ENCODE measurements at places on chromosomes 16 and 17.

- no peak for DNase-seq
These were observed 25.6 kb downstream of the GOSR2 start for GRCh38 chr17:46948544-46948943.

GRCh38 chr16:5220705-5221104 lies 123.1 kb upstream of the EEF2KMT start:
- no peak for DNase-seq

DNA sequence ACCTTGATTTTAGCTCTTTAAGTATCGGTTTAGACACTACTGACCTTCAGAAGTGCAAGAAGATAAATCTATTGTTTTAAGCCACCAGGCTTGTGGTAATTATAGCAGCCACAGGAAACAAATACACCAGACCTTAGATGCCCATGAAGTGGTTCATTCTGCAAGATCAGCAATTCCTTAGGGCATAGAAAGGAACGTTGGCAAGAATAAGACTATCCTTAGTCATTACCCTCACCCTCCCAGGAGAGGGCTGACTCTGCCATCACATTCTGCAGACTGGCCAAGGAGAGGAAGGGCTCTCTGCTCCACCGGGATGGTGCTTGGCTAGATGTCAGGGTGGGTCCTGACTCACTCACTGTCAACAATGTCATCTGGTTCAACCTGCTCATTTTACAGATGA lies 14.1 kb upstream of the NDEL1 start:
- no peak for DNase-seq

DNA sequence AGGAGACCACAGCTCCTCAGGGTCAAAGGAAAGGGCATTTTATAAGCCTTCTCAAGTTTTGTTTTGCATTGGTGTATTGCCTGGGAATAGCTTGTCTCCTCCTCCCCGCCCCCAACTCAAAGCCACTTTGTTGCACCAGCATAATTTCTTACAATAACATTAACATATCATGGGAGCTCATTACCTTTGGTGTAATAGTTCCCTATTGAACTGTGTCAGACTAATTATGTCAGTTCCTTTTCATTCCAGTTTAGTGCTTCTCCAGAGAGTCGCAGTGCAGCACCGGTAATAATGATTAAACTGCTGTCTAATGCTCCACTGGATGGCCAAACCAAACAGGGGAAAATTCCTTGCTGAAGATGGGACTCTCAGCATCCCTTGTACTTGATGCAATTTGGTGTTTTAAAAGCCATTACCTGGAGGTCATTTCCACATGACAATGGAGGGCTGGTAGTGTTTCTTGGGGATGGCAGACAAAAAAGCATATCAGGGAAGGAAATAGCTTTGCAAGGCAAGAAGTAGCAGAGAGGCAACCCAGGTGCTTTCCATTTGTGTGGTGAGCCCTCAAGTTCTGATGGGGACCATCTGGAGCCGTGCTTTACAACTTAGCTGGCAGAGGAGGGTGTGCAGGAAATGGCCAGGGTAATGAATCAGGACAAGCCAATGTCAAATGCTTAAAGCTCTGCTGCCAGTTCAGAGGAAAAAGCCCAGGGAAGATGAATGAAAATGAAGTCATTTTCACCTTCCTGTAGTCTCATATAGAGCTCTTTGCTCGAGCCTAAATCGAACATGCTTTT lies 91.5 kb upstream of the NLRP1 start:
- no peak for DNase-seq

DNA sequence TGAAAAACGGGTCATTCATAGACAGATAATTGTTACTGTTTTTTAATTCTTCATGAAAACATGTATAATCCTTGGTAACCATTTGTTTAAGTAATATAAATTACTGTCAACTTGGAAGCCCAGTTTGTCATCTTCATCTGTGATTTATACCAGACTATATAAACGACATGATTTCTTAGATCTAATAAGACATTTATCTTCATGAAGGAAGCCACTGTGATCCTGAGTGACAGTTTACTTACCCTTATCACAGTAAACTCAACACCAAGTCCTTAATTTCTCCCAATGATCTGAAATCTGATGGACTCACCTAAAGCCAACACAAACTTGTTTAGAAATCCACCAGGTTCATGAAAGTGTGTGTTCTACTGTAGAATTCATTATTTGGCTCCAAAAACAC lies 91.3 kb downstream of the SKAP1 start:
- no peak for DNase-seq

- no peak for DNase-seq
These were observed 18.5 kb downstream of the C16orf82 start for GRCh38 chr16:27085182-27085581.

GRCh38 chr16:66474750-66475199 lies 47.7 kb downstream of the BEAN1 start:
- DNase-seq: peak; percentile 15

DNA sequence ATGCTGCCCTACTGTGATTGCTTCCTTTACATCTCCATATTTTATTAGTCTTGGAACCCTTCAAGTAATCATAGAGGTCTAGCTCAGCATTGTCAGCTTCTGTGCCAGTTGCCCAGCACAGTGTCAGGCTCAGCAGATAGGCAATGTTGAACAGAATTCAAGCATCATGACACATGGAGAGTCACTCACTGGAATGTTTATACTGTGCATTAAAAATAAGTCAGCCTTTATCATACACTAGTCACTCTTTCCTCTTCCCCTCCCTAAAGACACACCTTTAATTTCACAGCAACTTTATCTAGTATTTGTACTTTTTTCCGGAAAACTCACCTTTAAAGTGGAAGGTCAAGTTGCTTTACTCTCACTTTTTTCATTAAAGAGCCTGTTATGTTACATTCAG lies 253.8 kb upstream of the CDH11 start:
- no peak for DNase-seq

- DNase-seq: no peak
These were observed 9.8 kb upstream of the NR1D1 start for GRCh38 chr17:40110026-40110845.

DNA sequence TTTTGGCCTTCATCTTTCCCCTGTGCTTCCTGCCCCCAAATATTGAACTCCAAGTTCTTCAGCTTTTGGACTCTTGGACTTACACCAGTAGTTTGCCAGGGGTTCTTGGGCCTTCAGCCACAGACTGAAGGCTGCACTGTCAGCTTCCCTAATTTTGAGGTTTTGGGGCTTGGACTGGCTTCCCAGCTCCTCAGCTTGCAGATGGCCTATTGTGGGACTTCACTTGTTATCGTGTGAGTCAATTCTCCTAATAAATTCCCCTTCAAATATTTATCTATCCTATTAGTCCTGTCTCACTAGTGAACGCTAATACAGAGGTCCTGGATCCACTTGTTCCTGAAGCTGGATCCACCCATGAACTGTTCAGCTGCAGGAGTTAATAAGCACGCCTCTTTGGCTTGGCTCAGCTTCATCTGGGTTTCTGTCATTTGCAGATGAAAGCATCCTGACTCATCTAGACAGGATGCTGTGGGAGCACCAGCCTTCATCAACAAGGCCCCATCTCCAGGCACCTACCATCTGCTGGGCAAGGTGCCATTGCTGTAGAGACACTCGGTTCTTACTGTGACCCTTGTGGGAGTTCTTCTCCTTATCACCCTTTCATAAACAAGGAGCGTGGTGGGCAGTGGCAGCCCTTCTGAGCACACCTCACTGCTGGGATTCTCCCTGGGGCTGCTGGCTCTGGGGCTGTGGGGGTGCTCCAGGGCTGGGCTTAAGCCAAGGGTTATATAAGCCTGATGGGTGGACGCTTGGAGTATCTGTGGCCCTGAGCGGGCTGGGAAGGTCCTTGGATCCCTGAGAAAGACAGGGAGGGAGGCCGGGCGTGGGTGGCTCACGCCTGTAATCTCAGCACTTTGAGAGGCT lies 23.1 kb downstream of the LAT start:
- DNase-seq: peak; percentile 69

DNA sequence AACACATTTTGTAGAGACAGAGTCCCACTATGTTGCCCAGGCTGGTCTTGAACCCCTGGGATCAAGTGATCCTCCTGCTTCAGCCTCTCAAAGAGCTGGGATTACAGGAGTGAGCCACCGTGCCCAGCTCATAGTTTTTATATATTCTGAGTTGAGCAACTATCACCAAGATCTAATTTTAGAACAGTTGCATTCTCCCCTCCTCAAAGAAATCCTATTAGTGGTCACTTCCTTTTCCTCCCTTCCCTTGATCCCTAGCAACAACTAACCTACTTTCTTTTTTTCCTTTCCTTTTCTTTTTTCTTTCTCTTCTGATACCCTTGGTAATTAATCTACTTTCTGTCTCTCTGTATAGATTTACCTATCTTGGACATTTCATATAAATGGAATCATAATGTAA lies 61.5 kb upstream of the B4GALNT2 start:
- DNase-seq: no peak

DNA sequence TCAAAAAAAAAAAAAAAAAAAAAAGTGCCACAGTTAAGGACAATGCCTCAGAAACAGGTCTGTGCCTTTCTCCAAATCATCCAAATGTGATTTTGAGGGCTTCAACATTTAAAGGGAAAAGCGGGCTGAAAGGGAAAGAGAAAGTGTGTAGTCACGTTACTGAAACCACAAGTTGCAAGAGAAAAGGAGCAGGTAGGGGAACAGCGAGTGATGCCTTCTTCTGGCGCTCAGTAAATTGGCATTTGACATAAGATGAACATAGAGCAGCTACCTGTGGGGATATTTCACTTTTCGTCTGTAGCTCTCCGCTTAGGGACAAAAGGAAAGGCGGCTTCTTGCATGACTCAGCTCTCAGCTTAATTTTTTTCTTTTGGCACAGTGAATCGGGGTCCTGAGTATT lies 11.1 kb downstream of the CMTM2 start:
- no peak for DNase-seq

GRCh38 chr17:64920419-64921172 lies 1.3 kb upstream of the LRRC37A3 start:
- DNase-seq: no peak

GRCh38 chr17:76685366-76685765 lies 25.4 kb downstream of the MXRA7 start:
- DNase-seq: no peak

GRCh38 chr16:17374668-17375255 lies 96.0 kb downstream of the XYLT1 start:
- DNase-seq: no peak

- DNase-seq: no peak
These were observed 38.3 kb downstream of the CYB561 start for GRCh38 chr17:63407741-63408330.

GRCh38 chr17:5701381-5701780 lies 117.1 kb upstream of the NLRP1 start:
- no peak for DNase-seq

DNA sequence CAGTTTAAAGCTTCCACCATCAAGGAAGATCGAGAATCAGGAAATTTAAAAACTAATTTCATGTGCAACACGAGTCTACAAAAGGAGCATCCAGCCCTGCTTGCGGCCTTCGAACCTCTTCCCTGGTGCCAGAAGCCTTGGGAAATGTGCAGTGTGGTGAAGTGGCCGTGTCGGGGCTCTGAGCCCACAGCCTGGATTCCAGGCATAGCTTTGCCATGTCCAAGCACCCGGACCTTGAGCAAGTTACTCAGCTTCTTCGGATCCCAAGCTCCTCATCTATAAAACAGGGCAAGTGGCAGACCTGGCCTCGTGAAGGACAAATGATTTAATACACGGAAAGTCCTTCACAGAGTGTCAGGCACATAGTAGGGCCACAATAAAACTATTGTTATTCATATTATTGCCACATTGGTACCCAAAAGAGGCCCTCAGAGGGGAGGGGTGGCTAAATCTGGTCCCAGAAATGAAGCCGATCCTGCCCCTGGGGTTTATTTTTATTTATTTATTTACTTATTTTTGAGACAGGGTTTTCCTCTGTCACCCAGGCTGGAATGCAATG lies 34.8 kb downstream of the COTL1 start:
- DNase-seq: no peak

- no peak for DNase-seq
These were observed 1.3 kb downstream of the KRT24 start for GRCh38 chr17:40702271-40702670.

- no peak for DNase-seq
These were observed 8.7 kb downstream of the THRA start for GRCh38 chr17:40071313-40072039.

DNA sequence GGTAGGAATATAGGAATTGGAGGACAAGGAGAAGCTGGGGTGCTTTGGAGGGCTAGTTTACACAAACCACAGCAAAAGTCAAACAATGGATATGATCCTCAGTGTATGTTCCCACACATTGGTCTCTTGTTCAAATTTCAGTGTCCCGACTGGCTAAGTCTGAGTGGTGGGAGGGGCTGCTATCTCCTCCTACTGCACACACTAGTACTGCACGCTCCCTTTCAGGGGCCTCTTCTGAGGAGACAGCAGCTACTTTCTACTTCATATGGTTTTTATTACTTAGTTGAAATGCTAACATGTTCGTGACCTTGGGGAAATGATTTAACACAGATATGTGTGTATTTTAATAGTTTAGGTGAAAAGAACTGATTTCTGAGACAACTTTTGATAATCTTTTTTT lies 18.8 kb upstream of the KRT10 start:
- DNase-seq: no peak

DNA sequence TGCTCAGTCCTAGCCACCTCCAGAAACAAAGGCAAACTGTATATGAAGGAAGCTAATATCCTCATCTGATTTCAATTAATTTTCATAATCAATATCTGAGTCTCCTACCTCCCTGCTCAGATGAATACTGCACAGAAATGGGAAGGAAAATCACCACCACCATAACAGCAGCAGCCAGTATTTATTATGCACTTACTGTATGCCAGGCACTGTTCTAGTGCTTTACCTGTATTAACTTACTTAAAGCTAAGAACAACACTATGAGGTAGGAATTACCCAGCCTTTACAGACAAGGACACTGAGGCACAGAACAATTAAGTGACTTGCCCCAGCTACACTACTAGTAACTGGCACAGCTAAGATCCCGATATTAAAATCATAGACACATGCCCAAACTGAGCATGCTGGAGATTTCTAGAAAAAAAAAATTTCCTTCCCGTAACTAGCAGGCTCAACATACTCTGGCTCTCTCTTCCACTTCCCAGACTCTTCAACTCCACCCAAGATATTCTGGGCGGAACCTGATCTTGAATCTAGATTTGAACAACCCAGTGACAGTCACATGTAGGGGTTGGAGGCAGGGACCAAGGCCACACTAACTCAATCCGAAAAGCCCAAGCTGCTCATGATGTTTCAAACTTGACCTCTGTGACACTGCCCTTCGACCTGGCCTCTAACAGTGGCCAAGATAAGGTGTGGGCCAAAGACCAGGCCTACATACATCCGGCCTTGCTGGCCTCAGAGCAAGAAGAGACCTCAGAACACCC lies 3.9 kb downstream of the TRIM25 start:
- no peak for DNase-seq

GRCh38 chr17:49576088-49576916 lies 631 bp downstream of the NXPH3 start:
- DNase-seq: peak; percentile 23

GRCh38 chr17:12731839-12732238 lies 57.5 kb upstream of the ARHGAP44 start:
- no peak for DNase-seq

All from Kasumi-1 (cell line).